Bone marrow (tissue), 2 donors: ENCODE measurements at places on chromosomes 11 and 22.

- no peak for DNase-seq
Observed at GRCh38 chr11:110755941-110756340, 43.7 kb upstream of the ARHGAP20 start.

DNA sequence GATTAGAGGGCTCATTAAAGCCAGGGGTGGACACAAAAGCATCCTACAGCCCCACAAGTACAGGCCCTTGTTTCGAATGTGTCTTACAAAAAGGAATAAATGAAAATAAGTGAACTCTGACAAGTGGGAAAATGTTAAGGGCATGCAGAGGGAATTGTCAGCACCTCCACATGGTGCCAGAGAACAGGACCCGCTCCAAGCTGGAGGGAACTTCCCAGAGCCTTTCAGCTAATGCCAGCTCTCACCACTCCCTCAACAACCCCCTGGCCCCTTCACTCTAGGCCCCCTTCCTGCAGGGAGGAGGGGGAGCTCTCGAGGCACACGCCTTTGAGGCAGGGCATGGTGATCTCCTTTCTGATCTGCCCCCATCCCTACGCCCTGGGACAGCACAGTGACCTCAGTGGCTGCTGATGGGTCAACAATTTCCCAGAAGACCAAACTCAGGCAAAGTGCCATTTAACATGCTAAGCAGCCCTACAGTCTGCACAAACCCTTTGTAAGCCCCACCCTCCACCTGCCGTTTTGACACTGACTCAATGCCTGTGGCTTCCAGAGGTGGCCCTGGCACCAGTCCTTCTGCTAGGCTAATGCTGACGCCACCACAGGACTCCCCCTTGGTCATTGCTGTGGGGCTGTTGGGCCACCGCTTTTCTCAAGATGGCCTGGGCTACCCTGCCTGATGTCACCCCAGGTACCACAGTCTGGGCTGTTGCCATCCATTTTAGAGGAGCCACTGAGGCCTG is 12.5 kb upstream of the CHST1 start:
- DNase-seq: no peak

DNA sequence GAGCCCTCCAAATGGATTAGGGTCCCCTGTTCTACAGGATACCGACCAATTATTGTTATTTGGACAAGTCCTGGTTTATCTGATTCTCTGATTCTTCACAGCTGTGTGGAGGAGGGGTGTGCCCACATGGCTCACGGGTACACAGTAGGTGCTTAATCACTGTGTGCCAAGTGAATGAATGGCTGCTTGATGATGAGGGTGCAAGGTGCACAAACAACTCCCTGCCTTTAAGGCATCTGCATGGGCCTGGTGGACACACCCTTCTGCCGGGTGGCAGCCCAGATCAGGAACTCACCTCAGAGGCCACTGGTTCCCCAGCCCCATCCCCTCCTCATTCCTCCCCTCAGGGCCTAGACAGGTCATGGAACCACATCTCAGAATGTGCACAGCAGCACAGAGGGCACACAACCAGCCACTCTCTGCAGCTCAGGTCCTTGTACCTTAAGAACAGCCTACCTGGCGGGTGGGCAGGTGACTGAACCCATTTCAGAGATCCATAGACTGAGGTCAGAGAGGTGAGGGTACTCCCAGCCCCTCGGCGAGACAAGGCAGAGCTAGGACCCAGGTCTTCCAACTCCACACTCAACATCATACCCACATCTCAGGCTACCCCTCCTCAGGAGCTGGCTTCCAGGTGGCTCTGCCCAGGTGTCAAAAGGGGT is 50.3 kb downstream of the SHANK2 start:
- DNase-seq: no peak

DNA sequence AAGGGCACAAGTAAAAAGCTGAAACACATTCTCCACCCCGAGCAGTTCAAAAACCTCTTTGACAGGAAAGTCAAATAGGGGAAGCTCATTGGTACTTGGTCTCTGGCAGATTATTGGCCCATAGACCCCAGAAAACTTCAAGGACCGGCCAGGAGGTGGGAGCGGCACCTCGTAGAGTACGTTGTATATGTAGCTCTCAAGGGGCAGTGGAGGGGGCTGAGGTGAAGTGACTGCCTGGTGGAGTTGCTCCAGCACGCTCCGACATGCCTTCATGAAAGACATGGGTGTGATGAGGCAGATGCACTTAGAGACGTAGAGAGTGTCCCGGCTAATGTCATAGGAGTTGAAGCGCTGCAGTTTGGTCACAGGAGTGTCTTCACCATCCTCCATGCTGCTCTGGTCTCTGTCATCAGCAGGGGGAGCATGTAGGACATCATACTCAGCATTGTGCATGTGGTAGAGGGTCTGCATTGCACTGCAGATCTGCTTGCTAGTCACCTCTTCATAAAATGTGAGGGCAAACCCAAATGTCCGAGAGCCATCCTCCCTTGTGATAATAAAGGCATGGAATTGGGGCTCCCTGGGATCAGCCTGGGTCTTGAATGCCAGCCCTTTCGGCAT is 61.3 kb downstream of the DENND5A start:
- no peak for DNase-seq

GRCh38 chr11:84497981-84498411 is 1129.1 kb downstream of the DLG2 start:
- no peak for DNase-seq

- no peak for DNase-seq
Observed at GRCh38 chr22:25045159-25045558, 92.6 kb downstream of the KIAA1671 start.

DNA sequence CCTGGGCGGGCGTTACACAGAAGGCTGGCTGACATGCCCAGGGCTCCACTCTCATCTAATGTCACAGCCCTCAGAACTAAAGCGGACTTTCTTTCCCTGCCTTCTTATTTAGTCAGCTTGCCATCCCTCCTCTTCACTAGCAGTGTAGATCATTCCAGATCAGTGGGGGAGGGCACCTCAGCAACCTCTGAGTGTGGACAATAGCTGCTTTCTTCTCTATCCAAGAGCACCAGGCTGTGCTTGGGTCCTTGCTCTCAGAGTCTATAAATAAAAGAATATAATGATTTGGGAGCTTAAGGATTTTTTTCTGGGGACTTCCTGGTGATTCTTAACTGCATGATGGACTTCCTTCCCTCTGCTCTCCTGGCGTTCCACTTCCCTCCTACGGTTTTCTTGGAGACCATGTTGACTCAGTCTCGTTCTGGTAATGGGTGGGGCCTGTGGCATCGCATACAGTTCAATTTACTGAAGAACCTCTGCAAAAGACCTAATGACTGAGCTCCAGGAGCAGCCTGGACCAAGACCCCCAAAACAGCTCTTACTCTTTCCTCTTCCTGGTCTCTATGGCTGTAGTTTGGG is 2.9 kb upstream of the HMBS start:
- no peak for DNase-seq

DNA sequence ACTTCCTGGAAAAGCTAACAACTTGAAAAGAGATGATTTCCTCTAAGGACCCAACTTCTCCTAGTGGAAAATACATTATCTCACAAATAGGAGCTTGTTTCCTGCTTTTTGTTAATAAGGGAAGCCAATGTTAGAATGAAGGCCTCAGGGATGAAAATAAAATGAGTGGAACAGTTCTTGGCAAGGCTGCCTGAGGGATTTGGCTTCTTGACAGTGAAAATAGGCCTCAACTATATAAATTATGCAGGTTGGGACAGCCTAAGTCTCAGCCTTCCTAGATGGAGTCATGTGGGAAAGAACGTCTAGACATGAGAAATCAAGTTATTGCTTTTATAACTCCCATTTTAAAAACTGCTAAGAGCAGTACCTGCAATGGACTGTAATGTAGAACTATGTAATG is 92.8 kb upstream of the FIBIN start:
- no peak for DNase-seq

DNA sequence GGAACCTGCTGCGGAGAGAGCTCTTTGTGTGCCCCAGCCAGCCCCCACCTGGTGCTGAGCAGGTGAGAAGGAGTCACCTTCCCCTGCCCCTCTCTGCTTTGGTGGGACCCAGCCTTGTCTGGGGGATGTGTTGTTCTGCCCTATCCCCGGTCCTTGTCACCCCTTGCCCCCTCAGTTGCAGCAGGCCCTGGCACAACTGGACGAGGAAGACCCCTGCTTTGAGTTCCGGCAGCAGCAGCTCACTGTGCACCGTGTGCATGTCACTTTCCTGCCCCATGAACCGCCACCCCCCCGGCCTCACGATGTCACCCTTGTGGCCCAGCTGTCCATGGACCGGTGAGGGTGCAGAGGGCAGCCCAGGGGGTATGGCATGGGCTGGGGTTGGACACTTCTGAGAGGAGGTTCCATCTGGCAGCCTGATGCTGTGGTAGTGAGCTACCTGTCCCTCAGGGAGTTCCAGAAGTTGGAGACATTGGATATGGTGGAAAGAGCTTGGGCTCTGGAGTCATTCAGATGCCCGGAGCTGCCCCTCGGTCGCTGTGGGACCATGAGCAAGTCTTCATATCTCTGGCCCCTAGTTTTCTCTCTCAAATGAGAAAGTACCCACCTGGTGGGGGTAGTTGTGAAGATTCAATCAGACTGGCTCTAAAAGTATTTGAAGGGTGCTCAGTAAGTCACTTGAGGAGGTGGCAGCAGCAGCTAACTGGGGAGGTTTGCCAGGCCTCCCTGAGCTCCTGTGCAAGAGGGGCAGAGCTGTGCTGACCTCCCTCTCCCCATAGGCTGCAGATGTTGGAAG is 4.3 kb downstream of the LARGE2 start:
- no peak for DNase-seq

DNA sequence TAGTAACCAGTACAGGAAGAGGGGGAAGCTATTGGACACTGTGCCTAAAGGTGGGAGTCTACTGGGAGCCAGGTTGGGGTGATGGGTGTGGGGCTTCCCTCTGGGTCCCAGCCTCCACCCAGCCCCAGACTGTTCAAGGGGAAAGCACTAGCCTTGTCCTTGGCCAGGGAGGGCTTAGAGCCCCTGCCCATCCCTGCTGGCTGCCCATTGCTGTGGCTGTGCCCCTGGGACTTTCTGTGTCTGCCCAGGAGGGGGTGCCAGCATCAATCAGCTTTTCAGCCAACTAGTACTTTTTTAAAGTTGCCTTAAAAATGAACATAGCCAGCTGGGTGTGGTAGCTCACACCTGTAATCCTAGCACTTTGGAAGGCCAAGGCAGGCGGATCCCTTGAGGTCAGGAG is 19.9 kb downstream of the INCENP start:
- DNase-seq: no peak
